ENCODE measurements at places on chromosomes 7 and 10.
A peak's percentile ranks its signal among the peaks of the same experiment; 100 is the strongest.

- DNase-seq: no peak
These were observed 39.5 kb downstream of the SNX10 start for GRCh38 chr7:26331113-26331512.

- DNase-seq: peak; percentile 30
These were observed 481.4 kb downstream of the GALNT17 start for GRCh38 chr7:71613313-71613712.

GRCh38 chr10:123146894-123147634 lies 872 bp upstream of the HMX2 start:
- DNase-seq: no peak

DNA sequence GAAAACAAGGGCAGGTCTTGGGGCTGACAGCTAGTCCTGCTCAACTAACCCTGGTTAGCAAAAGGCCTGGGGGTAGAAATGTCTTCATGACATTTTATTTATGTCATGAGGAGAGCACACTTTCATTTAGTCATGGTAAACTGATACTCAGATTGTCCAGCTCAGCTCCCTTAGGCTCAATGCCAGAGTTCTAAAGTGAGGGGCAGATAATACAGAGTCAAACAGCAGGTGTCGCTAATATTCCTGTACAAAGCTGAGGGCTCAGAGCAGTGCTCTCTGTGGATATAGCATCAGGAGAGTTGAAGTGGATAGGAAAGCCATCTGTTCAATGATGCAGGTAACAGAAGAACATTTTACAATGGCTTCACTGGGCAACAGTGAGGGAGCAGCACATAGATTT lies 26.8 kb upstream of the CALCR start:
- no peak for DNase-seq

- DNase-seq: no peak
These were observed 51.0 kb downstream of the ASB4 start for GRCh38 chr7:95536656-95537311.

DNA sequence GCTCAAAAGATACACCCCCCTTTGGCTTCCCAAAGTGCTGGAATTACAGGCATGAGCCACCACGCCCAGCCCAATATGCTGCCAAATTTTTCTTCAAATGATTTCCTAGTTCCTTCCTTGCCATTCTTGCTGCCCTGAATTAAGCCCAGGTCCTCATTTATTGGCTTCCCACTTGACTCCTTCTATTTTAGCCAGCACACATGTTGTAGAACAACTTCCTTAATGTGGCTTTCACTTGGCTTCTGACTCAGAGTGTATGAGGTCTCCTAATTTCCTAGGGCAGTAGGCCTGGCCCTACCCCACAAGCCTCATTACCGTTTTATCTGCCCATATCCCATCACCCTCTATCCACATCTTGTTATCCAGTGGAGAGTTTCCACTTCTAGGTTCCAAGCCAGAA lies 21.8 kb upstream of the HIPK2 start:
- no peak for DNase-seq

DNA sequence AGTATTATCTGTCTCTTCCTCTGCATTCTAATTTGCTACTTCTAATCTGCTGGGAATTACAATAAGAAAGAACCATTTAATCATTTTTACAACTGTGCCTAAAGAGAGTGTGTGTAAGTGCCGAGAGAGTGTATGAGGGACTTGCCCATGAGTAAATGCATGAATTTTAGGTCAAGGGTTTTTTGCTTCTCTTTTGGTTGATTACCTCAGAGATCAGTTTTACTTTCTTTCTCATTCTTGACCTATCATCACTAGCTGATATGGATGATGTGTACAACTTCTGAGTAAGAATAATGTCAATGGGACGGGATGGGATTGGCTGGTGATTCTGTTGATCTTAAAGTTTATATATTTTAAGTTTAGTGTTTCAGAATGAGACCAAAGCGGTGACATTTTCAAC lies 47.8 kb downstream of the IKZF1 start:
- DNase-seq: no peak

Measured in femur (tissue), 1 donor.